ENCODE measurements at places on chromosomes 13 and 19. TPM values are rescaled to one million over a fixed set of nuclear protein-coding genes. Genes with fewer than 3 reads are reported as not detected.

- H3K36me3 ChIP-seq, result no peaks in the 10 kb centered on the region
- DNase-seq, result no peak
- H3K27ac ChIP-seq, result no peak overlapping the region
Measured at GRCh38 chr19:15293781-15294491, 38.4 kb downstream of the BRD4 start.

- DNase-seq, result no peak
- no peaks in the 10 kb centered on the region for H3K36me3 ChIP-seq
- no peaks in the 10 kb centered on the region for H3K4me1 ChIP-seq
- no peak within 1 kb of the TSS for H3K4me3 ChIP-seq
Measured at GRCh38 chr19:35704218-35704617, at the start of gene ZBTB32. Gene ZBTB32 (plus strand): TSS chr19:35704558. CDS start chr19:35714627, 10,069 bp downstream.

GRCh38 chr13:21234526-21234925 lies 58.1 kb downstream of the MRPL57 start:
- no peak overlapping the region for H3K4me3 ChIP-seq
- H3K4me1 ChIP-seq, result no peaks in the 10 kb centered on the region
- H3K27ac ChIP-seq, result no peak overlapping the region
- H3K27me3 ChIP-seq, result no peaks in the 10 kb centered on the region
- no peaks in the 10 kb centered on the region for H3K36me3 ChIP-seq

Gene ZNF211
- 14.8 TPM for total RNA-seq

Measured in aorta (tissue), 5 donors.